ENCODE measurements at places on chromosomes 11 and 22. TPM values are rescaled to one million over a fixed set of nuclear protein-coding genes. Genes with fewer than 3 reads are reported as not detected.

DNA sequence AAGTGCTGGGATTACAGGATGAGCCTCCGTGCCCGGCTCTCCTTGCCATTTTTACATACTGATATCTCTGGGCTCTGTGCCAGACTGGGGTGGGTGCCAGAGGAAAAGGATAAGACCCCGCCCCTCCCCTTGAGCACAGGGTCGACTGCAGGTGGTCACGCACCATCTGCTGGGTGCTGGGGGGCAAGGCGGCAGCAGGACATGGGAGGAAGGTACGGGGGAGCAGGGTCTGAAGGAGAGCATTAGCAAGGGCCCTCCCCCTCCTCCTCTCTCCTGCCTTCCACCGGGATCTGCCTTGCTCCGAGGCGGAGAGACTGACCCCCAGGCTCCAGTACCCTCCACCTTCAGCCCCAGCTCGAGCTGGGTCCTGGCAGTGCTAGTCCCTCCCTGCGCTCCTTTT, 9.7 kb upstream of the PGA3 start:
- H3K27me3 ChIP-seq: peaks cover 8% of the 10 kb centered on the region
- H3K4me3 ChIP-seq: no peak overlapping the region
- H3K27ac ChIP-seq: no peak overlapping the region
- H3K36me3 ChIP-seq: no peaks in the 10 kb centered on the region

LARGE1 gene
- total RNA-seq: 0.31 TPM

DNA sequence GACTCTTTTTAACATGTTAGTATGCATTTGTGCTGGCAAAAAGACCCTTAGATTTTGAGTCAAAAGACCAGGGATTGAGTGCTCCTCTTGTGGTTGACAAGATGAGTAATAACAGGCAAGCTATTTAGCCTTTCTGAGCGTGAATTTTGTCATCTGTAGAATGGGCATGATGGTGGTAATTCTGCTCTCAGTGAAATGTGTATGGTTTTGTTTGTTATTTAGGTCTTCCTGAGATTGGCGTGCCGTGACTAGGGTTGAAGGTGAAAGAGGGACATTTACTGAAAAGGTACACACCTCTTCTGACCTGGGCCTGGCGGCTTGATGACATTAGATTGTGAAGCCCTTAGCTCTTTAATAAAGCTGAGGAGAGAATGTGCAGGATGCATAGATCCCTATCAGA, 8.4 kb upstream of the CEP295 start:
- no peaks in the 10 kb centered on the region for H3K27me3 ChIP-seq
- H3K4me3 ChIP-seq: no peak overlapping the region
- no peak for DNase-seq

IFITM10 gene
- total RNA-seq: 0.31 TPM

ZP1 gene
- not detected for total RNA-seq

KCNJ5 gene
- total RNA-seq: not detected

RFPL2 gene
- not detected for total RNA-seq

GRCh38 chr11:118001494-118001971, 15.3 kb downstream of the IL10RA start:
- H3K4me1 ChIP-seq: peaks cover 89% of the 10 kb centered on the region
- H3K27me3 ChIP-seq: no peaks in the 10 kb centered on the region
- H3K27ac ChIP-seq: peak overlapping the region; percentile 99
- peak; percentile 64 for DNase-seq

GRCh38 chr11:44658506-44658850, 68.3 kb upstream of the TSPAN18 start:
- no peak overlapping the region for H3K4me3 ChIP-seq
- no peaks in the 10 kb centered on the region for H3K27me3 ChIP-seq
- no peak overlapping the region for H3K27ac ChIP-seq
- DNase-seq: peak; percentile 33
- H3K4me1 ChIP-seq: peaks cover 3% of the 10 kb centered on the region

DNA sequence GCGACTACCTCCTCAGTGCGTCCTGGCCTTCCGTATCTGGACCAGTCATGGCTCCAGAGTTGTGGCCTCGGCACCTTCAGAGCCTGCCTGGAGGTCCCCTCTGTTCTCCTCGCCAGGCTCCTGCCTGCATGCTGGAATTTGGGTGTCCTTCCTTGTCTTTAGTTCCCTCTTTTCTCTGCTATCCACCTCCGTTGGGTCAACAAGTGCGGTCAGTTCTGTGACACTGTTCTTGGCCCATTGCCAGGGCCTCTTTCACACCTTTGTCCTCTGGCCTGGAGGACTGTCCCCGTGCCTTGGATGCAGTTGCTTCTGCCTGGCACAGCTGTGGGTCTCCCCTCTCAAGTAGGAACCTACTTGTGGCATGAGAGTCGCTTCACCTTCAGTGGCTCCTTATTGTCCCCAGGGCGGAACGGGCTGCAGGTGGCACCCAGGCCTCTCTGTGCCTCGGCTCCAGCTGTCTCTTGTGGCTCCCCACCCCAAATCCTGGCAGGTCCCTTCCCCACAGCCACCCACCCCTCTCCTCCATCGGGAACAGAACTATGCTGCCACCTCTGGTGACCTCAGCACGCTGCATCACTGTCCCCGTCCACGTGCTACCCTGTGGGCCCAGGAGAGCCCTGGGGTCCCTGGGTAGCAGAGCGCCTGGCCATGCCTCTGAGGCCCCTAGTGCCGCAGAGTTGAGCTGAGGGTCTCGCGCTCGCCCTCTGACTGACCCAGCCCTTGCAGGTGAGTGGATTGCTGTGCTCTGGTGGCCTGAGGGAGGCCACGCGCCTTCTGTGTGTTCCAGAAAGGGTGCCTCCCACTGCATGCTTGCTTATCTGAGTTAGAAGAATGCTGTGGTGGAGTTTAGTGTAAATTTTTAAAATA, 4.7 kb downstream of the DGCR8 start:
- peak; percentile 57 for DNase-seq
- peaks cover 48% of the 10 kb centered on the region for H3K36me3 ChIP-seq
- peaks cover 68% of the 10 kb centered on the region for H3K4me1 ChIP-seq
- H3K4me3 ChIP-seq: no peak overlapping the region
- H3K27ac ChIP-seq: peak overlapping the region; percentile 14

DNA sequence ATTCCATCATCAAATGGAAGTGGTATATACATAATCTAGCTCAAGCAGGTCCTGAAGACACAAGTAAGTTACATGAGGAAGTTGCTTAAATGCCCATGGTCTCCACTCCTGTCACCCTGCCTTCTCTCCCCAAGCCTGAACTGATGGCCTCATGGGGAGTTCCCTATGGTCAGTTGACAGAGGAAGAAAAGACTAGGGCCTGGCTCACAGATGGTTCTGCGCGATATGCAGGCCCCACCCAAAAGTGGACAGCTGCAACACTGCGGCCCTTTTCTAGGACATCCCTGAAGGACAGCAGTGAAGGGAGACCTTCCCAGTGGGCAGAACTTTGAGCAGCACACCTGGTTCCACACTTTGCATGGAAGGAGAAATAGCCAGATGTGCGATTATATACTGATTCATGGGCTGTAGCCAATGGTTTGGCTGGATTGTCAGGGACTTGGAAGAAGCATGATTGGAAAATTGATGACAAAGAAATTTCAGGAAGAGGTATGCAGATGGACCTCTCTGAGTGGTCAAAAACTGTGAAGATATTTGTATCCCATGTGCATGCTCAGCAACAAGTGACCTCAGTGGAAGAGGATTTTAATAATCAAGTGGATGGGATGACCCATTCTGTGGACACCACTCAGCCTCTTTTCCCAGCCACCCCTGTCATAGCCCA, 17.3 kb upstream of the CD82 start:
- no peaks in the 10 kb centered on the region for H3K4me1 ChIP-seq
- no peaks in the 10 kb centered on the region for H3K27me3 ChIP-seq
- no peaks in the 10 kb centered on the region for H3K36me3 ChIP-seq
- no peak overlapping the region for H3K4me3 ChIP-seq
- H3K27ac ChIP-seq: no peak overlapping the region

GRCh38 chr11:7418906-7419305, 66.4 kb upstream of the OLFML1 start:
- no peaks in the 10 kb centered on the region for H3K36me3 ChIP-seq
- no peak overlapping the region for H3K27ac ChIP-seq
- no peak for DNase-seq
- H3K4me1 ChIP-seq: peaks cover 11% of the 10 kb centered on the region
- H3K4me3 ChIP-seq: no peak overlapping the region
- peaks cover 18% of the 10 kb centered on the region for H3K27me3 ChIP-seq

CD6 gene
- total RNA-seq: 201 TPM

DNA sequence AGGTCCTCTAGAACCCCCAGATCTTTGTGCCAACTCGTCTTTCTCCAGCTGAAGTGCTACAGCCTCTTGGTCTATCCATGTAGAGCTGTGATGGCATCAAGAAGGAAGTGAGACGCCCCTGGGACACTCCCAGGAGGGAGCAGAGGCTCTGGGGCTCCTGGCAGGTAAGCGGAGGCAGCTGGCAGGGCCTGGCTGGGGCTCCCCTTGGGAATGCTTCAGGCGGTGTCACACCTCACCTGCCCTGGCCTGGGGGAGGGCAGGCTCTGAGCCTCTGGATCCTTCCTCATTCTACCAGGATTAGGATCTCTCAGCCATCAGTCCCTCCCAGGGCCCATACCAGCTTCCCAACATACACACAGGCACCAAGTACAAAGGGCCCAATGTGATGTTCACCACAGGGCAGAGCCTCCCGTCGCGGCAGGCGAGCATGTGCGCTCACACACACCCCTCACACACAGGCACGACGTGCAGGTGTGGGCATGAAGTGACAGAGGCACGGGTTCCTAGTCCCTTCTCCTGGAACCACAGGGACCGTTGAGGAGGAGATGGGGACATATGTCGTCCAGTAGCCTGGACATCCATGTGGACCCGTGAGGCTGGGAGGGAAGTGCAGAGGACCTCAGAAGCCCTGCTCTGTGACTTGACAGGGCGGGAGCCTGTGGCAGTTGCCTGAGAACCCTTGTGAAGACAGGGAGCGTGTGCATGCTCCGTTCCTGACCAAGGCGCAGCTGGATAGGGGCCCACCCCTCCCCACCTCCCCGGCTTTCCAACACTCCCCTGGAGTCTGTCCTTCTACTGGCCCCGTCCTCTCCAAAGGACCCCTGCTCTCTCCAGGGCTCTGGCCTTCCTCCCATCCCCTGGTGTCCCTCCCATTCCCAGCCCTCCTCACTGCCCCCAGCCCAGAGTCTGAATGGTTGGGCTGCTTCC, 32.5 kb downstream of the LMO1 start:
- H3K36me3 ChIP-seq: no peaks in the 10 kb centered on the region
- H3K27me3 ChIP-seq: no peaks in the 10 kb centered on the region

- H3K4me1 ChIP-seq: peaks cover 4% of the 10 kb centered on the region
- no peak overlapping the region for H3K27ac ChIP-seq
- no peaks in the 10 kb centered on the region for H3K27me3 ChIP-seq
- no peak overlapping the region for H3K4me3 ChIP-seq
Measured at GRCh38 chr22:22871536-22872278, 15.9 kb upstream of the IGLL5 start.

HYOU1 gene
- total RNA-seq: 101 TPM

DNA sequence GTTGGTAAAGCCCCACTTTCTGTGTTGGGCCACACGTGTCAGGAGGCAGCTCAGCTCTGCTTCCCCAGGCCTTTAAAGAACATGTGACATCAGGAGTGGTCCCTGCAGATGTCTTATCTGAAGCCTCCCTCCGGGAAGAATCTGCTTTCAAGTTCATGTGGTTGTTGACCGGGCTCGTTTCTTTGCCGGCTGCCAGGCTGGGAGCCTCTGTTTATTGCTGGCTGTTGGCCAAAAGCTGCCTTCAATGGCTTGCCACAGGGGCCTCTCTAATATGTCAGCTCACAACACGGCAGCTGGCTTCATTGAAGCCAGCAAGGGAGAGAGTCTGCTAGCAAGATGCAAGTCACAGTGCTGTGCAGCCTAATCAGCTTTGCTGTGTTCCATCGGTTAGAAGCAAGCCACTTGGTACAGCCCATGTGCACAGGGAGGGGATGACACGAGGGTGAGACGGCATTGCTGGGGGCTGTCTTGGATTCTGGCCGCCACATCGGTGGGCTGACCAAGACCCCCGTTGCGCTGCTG, 14.6 kb downstream of the MRGPRF start:
- peaks cover 7% of the 10 kb centered on the region for H3K27me3 ChIP-seq
- H3K4me3 ChIP-seq: no peak overlapping the region
- DNase-seq: no peak
- H3K4me1 ChIP-seq: no peaks in the 10 kb centered on the region
- H3K36me3 ChIP-seq: no peaks in the 10 kb centered on the region

DNA sequence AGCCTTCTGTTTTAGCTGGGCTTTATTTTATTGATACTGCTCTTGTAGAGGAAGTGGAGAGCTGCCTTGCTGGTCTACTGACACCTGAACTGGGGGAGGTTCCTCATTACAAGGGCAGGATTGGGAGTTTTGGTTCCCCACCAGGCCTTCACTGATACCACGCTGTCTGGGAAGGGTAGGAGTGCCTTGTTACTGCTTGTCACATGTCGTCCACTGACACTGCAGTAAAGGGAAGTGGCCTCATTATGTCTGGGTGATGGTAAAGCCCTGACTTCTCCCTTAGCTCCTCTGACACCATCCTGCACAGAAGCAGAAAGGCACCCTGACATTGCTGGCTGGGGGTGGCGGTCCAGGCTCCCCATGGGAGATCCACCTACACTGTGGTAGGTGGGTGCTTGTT, 38.7 kb upstream of the ELF5 start:
- H3K4me3 ChIP-seq: no peak overlapping the region
- H3K36me3 ChIP-seq: no peaks in the 10 kb centered on the region
- H3K4me1 ChIP-seq: no peaks in the 10 kb centered on the region

- no peak overlapping the region for H3K4me3 ChIP-seq
- H3K4me1 ChIP-seq: peaks cover 25% of the 10 kb centered on the region
Measured at GRCh38 chr22:20400606-20401375, 6.8 kb downstream of the ZNF74 start.

DNA sequence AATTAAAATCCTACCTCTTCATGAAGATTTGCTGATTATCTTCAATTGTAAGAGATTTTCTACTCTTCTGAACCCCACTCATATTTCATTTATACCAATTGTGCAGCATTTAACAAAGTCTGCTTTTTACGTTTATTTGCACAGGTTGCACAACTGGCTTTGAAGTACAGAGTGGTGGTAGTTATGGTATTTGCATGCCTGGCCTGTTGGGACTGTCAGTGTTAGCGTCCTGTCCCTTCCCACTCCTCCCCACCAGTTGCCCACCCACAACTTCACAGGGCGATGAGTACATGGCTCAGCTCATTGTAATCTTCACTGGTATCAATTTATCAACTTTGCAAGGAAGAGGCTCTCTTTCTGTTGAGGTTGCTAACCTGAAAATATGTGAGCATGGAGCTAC, 372.3 kb downstream of the AASDHPPT start:
- no peaks in the 10 kb centered on the region for H3K36me3 ChIP-seq
- no peak for DNase-seq
- H3K27me3 ChIP-seq: no peaks in the 10 kb centered on the region
- no peaks in the 10 kb centered on the region for H3K4me1 ChIP-seq
- no peak overlapping the region for H3K4me3 ChIP-seq

- DNase-seq: no peak
- H3K27ac ChIP-seq: no peak overlapping the region
- H3K4me1 ChIP-seq: no peaks in the 10 kb centered on the region
- H3K4me3 ChIP-seq: no peak overlapping the region
- no peaks in the 10 kb centered on the region for H3K27me3 ChIP-seq
- H3K36me3 ChIP-seq: peaks cover 30% of the 10 kb centered on the region
Measured at GRCh38 chr11:10497371-10498021, 42.4 kb downstream of the AMPD3 start.

Data from activated CD8-positive, alpha-beta T cell treated with anti-CD3 and anti-CD28 coated beads for 36 hours (primary cell).